ENCODE measurements at places on chromosomes 16 and 17.

GRCh38 chr16:81700071-81700779 lies 78.9 kb upstream of the PLCG2 start:
- DNase-seq: no peak

DNA sequence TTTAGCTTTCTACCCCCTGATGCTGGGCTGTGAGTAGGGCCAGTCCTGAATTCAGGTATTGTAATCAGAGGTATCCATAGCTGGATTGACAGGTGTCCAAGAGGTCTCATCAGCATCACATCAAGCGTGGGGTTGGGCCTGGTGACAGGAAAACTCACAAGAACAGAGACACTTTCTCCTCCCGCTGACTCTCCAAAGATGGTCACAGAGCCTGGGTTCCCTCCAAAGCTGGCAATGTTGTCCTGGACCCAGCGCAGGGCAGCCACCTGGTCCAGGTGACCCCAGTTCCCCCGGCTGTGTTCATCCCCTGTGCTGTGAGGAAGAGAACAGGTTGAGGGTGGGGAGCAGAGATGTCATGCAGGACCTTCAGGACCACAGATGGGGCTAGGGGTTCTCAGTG lies 11.7 kb downstream of the CES1 start:
- no peak for DNase-seq

- DNase-seq: peak; percentile 41
Measured at GRCh38 chr17:76074390-76075363, at the start of gene GALR2. GALR2 (plus strand) TSS chr17:76074781; CDS start chr17:76074884, 103 bp downstream.

DNA sequence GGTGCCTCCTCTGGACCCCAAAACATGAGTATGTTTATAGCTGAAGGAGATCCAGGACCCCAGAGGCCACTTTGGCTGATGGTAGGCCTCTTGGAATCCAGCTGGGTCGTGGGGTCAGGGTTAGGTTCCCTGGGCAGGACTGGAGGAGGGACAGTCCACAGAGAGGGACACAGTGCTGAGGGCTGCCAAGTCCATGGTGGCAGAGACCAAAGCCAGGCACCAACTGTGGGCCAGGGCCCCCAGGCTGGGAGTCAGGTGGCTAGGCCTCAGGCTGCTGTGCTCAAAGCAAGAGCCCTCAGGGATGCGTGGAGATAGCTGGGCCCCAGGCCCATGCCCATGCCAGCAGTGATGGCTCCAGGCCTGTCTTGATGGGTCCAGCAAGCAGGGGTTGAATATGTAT lies 44.1 kb downstream of the RAB11FIP4 start:
- DNase-seq: no peak

DNA sequence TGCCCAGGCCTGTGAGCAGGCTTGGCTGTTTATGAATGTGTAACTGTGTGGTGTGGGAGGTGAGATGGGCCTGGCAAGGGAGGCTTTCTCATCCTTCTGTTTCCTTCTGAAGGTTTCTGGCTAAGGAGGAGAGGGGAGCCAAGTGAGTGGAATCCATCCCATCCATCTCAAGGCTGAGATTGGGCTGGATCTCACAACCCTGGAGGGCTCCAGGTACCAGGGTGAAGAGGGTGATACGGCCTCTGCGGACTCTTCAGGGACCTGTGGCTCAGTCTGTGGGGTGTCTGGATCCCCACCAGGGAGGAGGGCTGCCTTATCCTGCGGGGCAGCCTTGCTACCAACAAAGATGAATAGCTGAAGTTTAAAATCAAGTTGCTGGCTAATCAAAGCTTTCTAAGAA lies 7.0 kb downstream of the ZNF629 start:
- no peak for DNase-seq

DNA sequence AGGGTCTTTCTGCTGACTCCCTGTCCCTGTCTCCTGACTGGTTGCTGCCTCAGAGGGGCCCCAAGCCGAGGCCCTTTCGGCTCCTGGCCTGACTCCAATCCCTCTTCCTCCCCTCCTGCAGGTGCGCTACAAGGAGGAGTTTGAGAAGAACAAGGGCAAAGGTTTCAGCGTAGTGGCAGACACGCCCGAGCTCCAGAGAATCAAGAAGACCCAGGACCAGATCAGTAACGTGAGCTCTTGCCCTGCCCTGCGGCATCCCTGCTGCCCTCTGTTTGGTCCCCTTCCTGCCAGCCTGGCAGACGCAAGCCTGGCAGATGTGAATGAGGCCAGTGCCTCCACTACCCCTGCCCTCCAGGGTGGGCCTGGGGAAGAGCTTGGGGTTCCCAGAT lies 27.1 kb upstream of the LASP1NB start:
- no peak for DNase-seq

- no peak for DNase-seq
Measured at GRCh38 chr16:80107900-80108299, 432.9 kb upstream of the DYNLRB2 start.

DNA sequence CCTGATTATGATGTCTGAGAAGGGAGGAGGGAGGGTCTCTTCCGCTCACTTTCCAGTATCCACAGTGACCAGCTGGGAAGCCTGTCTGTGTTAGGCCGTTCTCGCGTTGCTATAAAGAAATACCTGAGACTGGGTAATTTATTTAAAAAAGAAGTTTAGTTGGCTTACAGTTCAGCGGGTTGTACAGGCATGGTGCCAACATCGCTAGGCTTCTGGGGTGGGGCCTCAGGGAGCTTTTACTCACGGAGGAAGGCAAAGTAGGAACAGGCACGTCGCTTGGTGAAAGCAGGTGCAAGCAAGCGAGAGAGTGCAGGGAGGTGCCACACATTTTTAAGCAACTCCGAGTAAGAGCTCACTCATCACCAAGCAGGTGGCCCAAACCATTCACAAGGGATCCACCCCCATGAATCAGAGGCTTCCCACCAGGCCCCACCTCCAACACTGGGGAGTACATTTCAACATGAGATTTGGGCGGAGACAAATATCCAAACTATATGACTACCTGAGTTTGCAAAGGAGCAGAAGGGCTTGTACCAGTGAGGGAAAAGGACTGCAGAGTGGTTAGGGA lies 137.5 kb downstream of the CCDC182 start:
- peak; percentile 53 for DNase-seq

DNA sequence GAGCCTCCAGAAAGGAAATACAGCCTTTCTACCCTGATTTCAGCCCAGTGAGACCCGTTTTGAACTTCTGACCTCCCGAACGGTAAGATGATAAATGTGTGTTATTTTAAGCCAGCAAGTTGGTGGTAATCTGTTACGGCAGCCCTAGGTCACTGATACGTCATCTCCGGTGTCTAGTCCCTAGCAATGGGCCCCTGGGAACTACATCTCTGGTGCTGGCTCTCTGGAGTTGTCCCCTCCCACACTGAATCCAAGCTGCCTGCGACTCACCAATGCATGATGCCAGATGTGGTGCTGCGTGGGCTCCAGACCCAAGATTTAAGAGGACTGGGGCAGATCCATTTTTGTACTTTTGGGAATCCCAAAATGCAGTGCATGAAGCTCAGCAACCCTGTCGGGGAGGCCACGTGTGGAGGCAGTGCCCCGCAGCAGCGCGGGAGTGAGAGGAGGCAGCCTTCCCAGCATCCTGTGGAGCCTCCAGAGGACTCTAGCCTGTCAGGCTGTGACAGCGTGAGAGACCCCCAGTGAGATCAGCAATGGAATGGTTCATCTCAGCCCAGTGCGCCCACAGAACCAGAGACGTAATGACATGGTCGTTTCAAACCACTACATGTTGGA lies 43.6 kb upstream of the USP7 start:
- DNase-seq: no peak

- no peak for DNase-seq
Measured at GRCh38 chr17:699345-699744, 15.3 kb downstream of the VPS53 start.

DNA sequence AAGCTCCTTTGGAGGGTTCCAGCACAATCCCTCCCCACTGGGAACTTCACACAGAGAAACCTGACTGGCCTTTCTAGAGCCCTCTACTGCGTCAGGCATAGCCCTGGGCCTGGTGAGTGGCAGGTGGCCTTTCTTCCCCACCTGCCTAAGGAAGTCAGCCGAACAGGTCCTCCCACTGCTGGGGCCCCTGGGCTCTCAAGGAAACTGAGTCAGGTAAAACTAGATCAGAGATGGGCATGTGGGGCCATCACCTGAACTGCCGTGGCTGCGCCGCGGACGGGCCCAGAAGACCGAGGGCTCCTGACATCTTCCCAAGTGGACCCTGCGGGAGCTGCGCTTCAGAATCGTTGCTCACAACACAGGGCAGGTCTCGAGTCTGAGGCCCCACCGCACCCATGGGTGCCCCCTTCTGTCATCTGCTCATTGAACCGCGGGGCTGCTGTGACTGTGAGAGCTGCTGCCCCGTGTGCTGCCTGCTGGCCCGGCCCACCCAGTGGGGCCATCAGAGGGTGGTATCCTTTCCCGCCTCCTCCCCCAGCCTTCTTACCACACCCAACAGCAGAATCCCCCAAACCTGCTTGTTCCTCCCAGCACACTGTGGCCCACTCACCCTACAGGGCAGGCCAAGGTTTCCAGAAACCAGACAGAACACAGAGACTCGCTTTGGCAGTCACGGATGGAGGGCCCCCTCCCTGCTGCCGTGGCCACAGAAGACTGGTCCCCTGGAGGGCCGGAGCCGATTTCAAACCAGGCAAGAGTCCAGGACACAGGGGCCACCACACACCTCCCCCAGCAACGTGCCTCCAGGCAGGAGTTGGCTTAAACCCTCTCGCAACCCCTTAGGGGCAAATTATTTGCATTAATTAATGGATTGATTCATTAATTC lies 81.1 kb downstream of the TBC1D16 start:
- DNase-seq: no peak

GRCh38 chr17:48997827-48998586 lies 822 bp downstream of the IGF2BP1 start:
- peak; percentile 23 for DNase-seq

DNA sequence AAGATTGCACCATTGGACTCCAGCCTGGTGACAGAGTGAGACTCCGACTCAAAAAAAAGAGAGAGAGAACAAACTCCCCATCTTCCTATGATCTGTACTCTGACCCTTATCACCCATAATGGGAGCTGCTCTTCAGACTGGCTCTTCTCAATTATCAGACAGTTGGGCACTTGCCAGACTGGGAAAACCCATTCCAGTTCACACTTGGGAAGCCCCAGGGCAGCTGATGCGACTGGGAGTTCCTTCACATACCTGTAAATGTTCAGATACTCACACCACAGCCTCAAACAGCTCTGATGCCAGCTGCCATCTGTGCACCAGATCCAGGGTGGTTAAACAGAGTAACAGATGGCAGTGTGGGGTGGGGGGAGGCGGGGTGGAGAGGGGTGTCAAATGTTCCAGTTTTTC lies 23.8 kb upstream of the TMEM101 start:
- no peak for DNase-seq

DNA sequence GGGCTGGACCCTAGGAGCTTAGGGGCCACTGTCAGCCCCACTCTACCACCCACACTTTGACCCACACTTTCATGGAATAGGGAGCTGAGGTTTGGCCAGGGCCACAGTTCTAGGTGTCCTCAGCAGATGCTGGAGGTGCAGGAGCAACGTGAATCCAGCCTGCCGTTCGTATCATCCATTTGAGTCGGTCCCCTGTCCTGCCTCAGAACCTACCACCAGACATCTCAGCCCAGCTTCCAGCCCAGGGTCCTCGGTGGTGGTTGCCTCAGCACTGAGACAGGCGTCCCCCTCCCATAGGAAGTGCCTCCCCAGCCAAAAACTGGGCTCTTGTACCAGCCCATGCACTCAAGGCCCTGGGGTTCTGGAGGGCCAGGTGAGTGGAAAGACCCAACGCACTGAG lies 359 bp upstream of the ITGAE start:
- DNase-seq: no peak

DNA sequence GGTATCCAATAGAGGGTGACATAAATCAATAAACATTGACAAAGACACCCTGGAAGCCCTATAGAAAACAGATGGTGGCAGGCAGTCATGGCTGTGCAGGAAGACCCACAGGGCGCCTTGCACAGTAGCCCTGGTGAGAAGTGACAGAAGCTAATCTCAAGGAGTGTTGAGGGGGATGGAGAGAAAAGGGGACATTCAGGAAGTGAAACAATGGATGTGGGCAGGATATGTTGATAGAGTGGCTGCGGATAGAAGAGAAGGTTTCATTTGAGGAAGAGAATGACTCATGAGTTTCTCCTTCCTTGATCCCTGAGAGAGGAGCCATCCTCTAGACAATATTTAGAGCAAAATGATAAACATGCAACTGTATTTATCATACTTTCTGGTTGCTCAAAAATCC lies 468.8 kb upstream of the HSBP1 start:
- DNase-seq: no peak

DNA sequence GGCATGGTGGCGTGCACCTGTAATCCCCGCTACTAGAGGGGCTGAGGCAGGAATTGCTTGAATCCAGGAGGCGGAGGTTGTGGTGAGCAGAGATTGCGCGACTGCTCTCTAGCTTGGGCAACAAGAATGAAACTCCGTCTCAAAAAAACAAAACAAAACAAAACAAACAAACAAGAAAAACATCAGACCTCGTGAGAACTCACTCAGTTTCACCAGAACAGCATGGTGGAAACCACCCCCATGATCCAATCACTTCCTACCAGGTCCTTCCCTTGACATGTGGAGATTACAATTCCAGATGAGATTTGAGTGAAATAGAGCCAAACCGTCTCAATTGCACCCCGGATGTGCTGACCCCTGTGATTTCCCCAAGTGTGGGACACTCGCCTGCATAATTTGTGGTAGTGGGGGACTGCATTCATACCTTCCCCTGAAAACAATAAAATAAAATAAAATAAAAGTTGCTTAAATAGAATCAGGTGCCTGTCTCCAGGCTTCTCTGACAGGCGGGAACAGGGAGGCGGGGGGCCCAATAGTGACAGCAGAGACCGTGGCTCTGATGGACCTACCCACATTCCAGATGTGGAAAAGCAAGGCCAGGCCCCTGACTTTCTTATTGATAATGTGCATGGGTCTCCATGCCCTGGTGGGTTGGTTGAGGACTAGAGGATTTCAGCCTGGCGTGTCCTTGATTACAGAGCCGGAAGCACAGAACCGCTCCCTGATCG lies 13.1 kb downstream of the ZSCAN10 start:
- DNase-seq: no peak

- peak; percentile 71 for DNase-seq
Measured at GRCh38 chr17:44911133-44912001, 3.9 kb downstream of the GFAP start.

DNA sequence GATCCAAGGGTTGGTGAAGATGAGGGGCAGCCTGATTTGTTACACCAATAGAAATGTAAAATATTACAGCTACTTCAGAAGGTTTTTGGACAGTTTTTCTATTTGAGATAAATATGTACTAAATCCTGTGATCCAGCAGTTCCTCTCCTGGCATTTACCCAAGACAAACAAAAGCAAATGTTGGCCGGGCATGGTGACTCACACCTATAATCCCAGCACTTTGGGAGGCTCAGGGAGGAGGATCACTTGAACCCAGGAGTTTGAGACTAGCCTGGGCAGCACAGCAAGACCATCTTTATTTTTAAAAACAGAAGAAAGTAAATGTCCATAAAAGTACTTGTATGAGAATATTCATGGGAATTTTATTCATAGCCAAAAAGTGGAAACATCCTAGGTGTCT lies 64.8 kb upstream of the MRC2 start:
- DNase-seq: no peak

GRCh38 chr17:65559804-65560627 lies 1.4 kb downstream of the AXIN2 start:
- DNase-seq: peak; percentile 64

GRCh38 chr16:79687249-79688130 lies 87.0 kb upstream of the MAF start:
- no peak for DNase-seq

GRCh38 chr16:63776437-63776836 lies 1345.4 kb downstream of the CDH11 start:
- no peak for DNase-seq

Data from activated T-cell treated with anti-CD3 and anti-CD28 coated beads, Interleukin-2, amount 50 U/mL, for 48 hours (primary cell).